ENCODE measurements at places on chromosomes 4 and X.
A peak's percentile ranks its signal among the peaks of the same experiment; 100 is the strongest.

GRCh38 chr4:122671919-122672490 lies 51.1 kb upstream of the IL21 start:
- no peak for DNase-seq

GRCh38 chrX:13875572-13875971 lies 58.7 kb upstream of the GPM6B start:
- no peak for DNase-seq

DNA sequence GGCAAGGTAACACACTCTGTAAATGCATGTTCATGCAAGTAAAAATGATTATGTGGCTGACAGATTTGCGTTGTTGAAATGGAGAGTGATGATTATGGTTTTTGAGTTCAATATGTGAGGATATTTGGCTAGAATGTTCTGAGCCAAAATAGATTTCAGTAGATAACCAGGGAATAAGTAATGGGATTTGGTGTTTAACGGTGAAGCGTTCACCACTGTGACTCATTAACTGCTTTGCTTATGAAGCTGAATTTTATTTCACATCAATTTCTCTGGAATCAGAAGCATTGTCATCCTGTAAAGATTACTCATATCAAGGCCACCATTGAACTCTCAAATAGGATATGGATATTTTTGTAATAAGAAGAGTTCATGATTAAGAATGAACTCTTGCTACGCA lies 11.7 kb downstream of the AFP start:
- DNase-seq, result no peak

GRCh38 chrX:34631479-34632220 lies 25.4 kb downstream of the TMEM47 start:
- no peak for DNase-seq

DNA sequence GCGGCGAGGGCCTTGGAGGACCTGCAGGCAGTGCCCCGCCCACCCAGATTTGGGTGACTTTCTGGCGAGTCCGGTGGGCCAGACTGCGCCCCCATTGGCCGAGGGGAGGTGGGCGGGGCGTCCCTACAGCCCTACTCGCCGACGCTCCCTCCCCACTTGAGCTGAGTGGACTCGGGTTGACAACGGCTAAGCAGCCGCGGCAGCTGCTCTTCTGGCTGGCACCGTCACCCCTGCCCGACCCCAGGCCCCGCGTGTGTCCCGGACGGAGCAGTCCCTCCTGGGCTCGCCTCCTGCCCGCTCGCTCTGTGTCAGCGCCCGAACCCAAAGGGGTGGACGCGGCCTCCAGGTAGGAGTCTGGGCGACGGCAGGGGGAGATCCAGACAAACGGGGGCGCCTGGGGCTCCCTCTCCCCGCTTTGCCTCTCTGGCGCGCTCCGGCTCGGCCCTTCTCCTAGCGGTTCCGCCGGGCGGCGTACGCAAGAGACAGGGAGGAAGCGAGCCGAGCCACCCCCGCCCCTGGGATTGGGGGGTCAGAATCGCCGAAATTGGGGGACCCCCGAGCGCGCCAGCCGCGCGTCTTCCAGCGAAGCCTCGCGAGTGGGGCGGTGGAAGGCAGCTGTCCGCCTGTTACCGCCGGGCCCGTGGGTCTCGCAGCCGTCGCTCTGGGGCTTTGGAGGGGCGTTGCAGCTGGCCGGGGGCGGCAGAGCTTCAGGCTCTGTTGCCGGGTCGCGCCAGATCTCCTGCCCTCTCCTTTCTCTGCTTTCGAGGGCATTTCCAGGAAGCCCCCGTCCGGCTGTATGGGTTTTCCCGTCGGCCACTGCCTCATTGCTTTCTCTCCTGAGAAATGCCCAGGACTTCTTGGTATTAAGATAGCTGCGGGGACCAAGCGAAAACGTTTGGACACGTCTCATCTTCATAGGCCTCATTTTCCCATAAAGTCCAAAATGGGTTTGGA lies 46.3 kb downstream of the STARD8 start:
- peak; percentile 26 for DNase-seq

DNA sequence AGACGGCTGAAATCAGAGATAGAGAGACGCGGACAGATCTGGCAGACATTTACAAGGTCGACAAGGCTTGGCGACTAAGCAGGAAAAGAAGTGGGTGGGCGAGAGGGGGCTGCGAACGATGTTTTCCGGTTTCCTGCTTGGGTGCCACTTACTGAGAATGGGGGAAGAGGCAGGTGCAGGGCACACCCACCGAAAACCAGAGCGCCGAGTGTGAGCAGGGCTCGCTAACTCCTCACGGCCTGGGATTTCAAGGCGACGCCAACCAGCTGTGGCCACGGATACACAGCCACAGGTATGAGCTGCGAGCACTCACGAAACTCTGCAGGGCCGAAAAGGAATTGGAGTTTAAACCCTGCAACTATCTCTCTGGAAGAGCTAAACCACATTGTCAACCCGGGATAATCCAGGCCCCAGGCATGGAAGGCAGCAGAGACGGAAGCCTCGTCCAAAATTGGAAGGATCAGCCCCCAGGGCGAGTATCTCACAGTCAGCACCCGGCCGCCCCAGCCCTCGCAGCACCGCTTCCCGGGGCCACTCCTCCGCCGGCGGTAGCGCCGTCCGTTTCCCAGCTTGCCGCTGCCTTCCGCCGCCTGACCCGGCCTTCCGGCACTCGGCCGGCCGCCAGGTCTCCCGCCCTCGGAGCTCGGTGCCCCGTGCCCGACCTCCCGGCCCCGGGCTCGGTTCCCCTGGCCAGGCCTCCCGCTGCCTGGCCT lies 778 bp downstream of the CASP3 start:
- DNase-seq, result peak; percentile 46

- DNase-seq, result no peak
Measured at GRCh38 chrX:135516376-135516775, 4.1 kb upstream of the INTS6L start.

GRCh38 chr4:95469617-95470016 lies 79.2 kb downstream of the UNC5C start:
- DNase-seq, result no peak

GRCh38 chr4:75229806-75230570 lies 284.2 kb downstream of the RCHY1 start:
- no peak for DNase-seq
